ENCODE measurements at places on chromosomes 16 and 17.

DNA sequence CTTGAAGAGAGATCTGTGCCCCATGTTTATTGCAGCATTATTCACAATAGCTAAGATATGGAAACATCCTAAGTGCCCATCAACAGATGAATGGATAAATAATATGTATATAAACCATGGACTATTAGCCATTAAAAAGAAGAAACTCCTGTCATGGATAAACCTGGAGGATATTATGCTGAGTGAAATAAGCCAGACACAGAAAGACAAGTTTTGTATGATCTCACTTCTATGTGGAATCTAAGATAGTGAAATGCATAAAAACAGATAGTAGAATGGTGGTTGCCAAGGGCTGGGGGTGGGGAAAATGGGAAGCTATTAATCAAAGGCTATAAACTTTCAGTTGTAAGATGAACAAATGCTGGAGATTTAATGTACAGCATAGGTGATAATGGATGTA, 19.9 kb upstream of the HEATR6 start:
- no peak for DNase-seq

DNA sequence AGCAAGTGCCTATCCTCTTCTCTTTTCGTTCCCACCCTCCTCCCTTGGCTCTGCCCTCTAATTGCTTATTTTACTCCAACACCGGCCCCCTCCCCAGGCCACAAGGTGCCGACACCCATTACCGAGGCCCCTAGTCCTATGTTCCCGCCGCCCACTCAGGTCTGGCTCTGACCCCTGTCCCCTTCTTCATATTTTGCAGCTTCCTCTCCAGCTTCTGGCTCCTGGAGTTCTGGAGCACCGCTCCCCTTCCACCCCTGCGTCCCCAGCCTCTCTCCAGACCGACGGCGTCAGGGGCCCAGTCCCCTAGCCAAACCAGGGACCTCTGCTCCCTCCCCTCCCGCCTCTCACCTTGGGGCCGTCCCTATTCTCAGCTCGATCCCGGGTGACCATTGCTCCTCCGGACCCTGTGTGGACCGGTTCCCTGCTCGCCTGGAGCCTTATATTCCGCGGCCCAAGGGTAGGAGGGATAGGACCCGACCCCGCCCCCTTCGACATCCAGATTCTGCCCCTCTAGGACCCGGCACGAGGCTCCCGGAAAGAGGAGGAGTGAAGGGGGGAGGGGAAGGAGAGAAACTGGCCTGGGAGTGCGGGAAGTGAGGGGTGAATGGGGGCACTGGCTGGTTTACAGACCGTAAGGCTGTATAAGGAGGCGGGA, at the start of gene HES7:
Gene HES7 (minus strand): TSS at position 412 of the 655 bp plus-strand sequence. CDS start 22 bp downstream, at position 390.
- DNase-seq, result no peak

DNA sequence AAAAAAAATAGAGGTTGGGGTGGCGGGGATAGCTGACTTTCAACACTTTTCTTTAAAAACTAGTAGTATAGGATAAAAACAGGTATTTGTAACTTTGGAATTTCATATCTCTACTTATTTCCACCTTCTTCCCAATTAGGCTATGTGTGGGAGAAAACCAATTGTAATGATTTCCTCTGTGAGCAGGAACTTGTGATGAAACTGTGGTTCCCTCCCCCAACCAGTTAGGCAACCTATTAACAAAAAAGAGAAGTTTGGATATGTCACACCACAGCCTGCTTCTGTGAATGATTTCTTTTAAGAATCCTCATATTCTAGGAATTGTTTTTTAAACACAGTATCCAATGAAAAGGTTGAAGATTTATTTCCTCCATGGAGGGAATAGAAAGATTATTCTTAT, 1.9 kb downstream of the IGSF6 start:
- DNase-seq, result no peak

GRCh38 chr16:50515218-50515617, 33.0 kb upstream of the NKD1 start:
- DNase-seq, result no peak

- DNase-seq, result no peak
Measured at GRCh38 chr17:45703348-45703747, 80.8 kb upstream of the CRHR1 start.

DNA sequence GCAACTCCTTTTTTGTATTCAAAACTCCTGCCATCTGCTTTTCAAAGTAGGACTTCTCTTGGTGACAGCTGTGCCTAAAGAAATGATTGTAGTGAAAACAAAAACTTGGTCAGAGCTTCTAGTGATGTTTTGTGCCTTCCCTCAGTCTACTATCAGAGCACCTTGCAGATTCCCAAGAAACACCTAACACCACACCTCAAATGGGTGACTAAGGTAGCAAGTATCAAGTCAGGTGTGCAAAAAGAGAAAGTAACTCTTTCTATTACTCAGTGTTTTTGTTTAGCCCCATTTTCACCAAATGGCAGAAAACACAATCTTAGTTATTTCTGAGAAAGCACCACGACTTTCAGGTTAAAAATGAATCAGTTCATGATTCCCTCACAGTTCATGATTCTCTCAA, 2.0 kb upstream of the PMFBP1 start:
- no peak for DNase-seq

GRCh38 chr16:3042376-3042775, 4.0 kb upstream of the MMP25 start:
- no peak for DNase-seq

DNA sequence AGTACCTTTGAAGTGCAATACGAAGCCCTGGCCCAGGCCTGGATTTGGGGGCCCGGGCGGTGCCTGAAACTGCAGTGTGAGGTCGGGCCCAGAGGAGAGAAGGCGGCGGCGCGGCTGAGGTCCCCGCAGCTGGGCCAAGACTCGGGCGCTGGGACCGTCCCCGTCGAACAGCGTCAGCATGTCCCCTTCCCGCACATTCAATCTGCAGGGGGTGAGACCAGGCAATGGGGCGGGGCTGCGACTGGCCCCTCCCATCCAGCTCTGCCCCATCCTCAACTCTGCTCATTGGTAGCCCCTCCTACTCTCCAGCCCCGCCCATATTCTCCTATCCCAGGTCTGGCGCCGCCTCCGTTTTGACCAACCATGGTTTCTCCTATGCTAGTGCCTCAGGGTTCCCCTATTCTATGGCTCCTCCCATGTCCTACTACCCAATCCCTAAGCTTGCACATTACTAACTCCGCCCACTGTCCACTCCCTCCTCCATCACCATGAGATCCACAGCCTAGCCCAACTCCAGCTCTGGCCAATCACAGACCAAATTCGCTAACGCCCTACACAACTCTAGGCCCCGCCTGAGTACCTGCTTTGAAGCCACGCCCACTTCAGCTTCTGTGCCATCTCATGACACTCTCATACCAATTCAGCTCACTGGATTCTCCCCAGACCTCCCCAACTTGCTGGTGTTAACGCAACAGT, 14.4 kb upstream of the CDIPT start:
- no peak for DNase-seq

- peak; percentile 20 for DNase-seq
Measured at GRCh38 chr17:79294459-79295071, 219.9 kb downstream of the ENGASE start.

GRCh38 chr16:56309008-56309407, 116.3 kb downstream of the AMFR start:
- DNase-seq, result no peak

DNA sequence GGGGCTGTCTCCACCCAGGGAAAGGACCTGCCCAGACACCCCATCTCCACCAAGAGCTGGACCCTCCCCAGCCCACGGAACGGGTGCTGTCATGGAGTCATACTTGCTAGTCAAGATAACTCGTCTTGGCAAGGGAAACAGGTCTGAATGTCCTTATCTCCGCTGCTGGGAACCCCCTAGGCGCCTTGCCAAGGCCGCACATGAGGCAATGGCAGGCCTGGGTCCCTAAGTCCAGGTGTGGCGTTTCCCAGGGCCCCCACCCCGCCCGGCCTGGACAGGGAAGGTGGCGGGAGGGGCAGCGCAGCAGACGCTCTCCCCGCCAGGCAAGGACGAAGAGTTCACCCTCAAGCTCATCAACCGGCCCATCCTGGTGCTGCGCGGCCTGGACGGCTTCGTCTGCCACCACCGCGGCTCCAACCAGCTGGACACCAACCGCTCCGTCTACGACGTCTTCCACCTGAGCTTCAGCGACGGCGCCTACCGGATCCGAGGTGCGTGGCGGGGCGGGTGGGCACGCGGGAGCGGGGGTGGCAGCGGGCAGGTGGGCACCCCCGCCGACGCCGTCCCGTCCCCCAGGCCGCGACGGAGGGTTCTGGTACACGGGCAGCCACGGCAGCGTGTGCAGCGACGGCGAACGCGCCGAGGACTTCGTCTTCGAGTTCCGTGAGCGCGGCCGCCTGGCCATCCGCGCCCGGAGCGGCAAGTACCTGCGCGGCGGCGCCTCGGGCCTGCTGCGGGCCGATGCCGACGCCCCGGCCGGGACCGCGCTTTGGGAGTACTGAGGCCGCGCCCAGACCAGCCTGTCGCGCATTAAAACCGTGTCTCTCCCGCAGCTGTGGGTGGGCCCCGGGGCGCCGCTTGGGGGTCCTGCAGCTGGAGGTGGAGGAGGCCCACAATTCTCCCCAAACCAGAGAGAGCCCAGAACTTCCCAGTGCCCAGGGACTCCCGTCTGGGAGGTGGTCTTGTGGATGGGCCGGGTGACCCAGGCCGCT, 8.4 kb downstream of the FSCN2 start:
- no peak for DNase-seq

- no peak for DNase-seq
Measured at GRCh38 chr17:47203984-47204721, 5.0 kb upstream of the MYL4 start.

DNA sequence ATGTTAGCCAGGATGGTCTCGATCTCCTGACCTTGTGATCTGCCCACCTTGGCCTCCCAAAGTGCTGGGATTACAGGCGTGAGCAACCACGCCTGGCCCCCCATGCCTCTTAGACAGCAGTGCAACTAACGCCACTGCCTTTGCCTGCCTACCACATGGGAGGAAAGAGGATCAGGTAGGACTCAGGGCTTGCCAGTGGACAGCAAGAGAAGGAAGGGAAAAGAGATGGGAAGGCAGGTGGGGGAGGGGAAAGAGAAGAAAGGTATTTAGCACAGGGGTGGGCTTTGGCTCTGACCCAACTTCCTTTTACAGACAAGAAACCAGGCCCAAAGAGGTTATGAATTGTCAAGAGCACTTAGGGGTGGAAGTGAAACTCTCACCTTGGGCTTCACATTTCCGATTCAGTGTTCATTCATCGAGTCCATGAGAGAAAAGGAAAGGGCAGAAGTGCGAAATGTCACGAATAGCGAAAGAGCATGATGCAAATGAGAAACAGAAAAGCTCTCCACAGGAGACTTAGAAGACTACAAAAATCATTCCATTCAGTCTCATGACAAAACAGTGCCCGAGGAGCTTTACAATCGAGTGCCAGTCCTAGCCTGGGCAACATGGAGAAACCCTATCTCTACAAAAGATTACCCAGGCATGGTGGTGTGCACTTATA, 36.4 kb downstream of the CDK5R1 start:
- DNase-seq, result no peak

DNA sequence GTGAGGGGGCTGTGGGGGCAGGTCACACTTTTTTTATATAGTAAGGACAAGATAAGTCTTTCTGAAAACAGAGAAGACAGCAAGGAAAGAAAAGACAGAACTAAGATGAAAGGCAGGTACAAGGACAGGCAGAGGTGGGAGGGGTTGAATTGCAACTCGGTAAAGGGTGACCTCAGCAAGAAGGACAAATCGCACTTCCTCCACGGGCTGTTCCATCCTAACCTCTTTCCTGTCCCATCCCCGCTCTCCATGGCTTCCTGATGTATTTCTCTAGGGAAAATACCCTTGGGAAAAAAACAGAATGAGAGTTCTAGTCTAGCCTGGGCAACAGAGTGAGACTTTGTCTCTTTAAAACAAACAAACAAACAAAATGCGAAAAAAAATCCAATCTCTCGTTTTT, 57.3 kb downstream of the ARHGAP17 start:
- no peak for DNase-seq

GRCh38 chr17:17766077-17766743, 70.6 kb downstream of the SREBF1 start:
- DNase-seq, result no peak

DNA sequence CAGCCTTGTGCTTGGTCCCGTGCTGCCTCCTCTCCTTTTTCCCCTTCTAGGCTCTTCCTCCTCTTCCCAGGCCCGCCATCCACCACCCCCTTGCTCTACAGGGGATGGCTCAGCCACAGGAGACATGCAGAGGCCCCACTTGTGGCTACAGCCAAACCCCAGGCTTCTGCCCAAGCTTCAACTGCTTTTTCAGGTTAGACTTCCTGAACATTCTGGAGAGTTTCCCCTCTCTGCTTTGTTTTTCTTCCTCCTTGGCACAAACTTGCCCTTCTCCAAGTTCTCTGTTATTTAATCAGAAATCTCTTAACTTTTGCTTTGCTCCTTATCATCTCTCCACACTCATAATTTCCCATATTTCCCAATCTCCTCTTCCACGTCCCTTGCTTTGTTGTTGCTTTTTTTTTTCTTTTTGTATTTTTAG, 18.3 kb upstream of the HAS3 start:
- DNase-seq, result no peak

GRCh38 chr16:30031477-30031918, 427 bp upstream of the TLCD3B start:
- no peak for DNase-seq

GRCh38 chr17:5429191-5429887, 9.4 kb downstream of the RPAIN start:
- no peak for DNase-seq

- no peak for DNase-seq
Measured at GRCh38 chr16:25034911-25035310, 19.7 kb upstream of the ARHGAP17 start.

Data from hypothalamus (tissue), 51 donors.